ENCODE measurements at places on chromosomes 6 and 20.

GRCh38 chr20:40090236-40090635 is 598.8 kb downstream of the MAFB start:
- no peak for DNase-seq

GRCh38 chr20:34794006-34794585 is 31.4 kb downstream of the NCOA6 start:
- no peak for DNase-seq

DNA sequence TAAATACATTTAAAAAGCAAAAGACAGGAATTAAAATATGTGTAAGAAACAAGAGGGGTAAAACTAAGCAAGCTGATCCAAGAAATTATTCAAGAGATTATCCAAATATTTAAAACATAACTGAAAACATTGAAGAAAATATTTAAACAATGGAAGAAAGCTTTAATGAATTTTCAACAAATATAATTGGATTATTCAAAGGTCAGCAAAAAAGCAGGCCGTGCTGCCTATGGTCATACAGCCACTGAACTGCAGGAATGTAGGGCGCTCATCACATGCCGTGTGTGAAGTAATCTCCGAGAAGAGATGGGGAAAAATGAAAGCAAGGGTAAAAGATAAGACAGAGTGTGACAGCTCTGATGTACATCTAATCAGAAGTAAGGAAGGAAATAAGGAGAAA is 1195.4 kb upstream of the EYS start:
- DNase-seq = no peak

- no peak for DNase-seq
Measured at GRCh38 chr6:162190981-162191380, 536.6 kb downstream of the PRKN start.

- no peak for DNase-seq
Measured at GRCh38 chr6:73180763-73181619, 44.3 kb downstream of the KHDC1L start.

DNA sequence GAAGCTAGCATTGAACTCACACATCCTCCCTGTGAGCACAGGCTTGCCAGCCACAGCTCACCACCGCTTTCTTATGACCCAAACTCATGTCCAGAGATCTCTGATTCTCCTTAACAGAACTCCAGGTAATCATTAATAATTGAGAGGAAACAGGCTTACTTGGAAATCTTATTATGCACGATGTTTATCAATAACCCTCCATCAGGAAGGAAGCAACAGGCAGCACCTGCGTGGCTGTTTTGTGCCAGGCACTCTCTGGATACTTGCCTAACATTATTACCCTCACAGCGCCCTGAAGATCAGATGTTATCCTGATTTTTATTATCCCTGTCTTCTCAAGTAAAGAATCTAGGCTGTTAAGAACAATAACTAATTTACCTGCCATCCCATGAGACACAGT is 306.6 kb downstream of the PRKN start:
- no peak for DNase-seq

DNA sequence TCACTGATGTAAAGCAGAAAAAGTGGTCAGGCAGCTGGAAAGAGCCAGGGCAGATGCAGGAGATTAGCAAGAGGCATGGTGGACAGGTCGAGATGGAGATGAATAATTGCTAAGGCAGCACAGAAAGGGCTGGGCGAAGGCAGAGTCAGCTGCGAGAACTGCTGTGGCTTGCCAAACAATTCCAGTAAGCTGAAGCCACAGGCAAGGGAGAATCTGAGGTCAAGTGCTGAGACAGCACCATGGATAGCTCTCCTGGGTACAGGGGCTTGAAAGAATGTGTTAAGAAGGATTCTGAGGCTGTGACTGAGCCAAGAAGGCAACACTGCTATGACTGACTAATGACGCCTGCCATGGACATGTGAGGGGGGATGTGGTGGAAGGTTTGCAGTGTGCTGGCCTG is 220.8 kb upstream of the FOXA2 start:
- no peak for DNase-seq

GRCh38 chr20:62597416-62598115 is 44.7 kb upstream of the SLCO4A1 start:
- no peak for DNase-seq

- peak; percentile 30 for DNase-seq
Measured at GRCh38 chr6:28922004-28922820, 1.6 kb downstream of the TRIM27 start.

- DNase-seq = no peak
Measured at GRCh38 chr20:21682521-21682954, 22.9 kb upstream of the PAX1 start.

DNA sequence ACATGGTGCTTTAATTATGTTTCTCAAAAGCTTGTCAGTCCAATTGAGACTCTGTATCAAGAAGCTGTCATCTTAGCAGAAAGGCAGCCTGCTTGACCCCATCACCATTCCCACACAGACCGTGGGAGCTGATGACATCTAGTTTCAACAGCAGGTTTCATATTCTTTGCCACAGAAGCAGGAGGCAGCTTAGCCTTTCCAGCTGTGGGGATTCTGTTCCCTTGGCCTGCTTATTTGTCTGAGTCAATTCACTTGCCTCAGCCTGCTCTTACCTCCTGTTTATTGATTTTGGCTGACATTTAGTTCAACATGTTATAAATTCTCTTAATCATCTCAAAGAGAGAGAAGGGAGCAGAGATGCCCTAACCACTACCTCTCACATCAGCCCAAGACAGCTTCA is 527.7 kb downstream of the ADGRB3 start:
- DNase-seq = no peak

GRCh38 chr6:12474167-12475140 is 184.3 kb downstream of the EDN1 start:
- DNase-seq = no peak

- DNase-seq = no peak
Measured at GRCh38 chr6:6688951-6689350, 100.4 kb downstream of the LY86 start.

DNA sequence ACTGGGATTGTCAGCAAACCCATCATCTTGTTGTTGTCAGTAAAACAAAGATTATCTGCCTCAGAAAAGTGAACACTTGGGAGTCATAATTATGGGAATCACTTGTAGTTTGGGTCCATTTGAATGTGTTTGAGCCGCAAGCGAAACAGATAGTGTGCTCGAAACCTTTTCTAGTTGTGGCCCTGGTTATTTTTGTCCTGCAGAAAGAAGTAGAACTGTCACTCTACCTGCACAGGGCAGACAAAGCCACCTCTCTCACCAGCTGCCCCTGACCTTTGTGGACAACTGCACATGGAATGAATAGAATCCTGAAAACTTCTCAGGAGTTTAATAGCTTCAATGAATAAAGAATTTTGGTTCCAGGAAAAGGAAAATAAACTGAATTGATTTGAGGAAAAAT is 156.1 kb upstream of the CHD6 start:
- no peak for DNase-seq

DNA sequence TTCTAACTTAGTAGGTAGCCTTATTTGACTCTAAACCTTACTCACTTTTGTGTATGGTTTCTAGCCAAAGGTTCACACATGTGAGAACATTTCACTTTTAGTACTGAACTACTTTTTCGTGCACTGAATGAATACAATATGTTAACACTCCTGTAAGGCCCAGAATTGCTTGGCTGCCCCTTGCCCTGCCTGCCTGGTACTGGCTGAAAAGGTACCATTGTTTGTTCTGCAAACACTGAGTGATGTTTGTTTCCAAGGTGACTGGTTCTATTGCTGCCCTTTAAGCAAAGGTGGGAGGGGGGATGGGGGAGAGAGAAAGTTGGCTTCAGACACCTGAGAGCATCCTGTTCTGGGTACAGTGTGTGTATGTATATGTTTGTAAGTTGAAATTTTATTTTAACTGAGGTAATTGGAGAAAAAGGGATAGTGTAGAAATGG is 31.2 kb downstream of the RREB1 start:
- DNase-seq = peak; percentile 26
